ENCODE measurements at places on chromosomes 6 and 20. TPM values are rescaled to one million over a fixed set of nuclear protein-coding genes. Genes with fewer than 3 reads are reported as not detected.

Gene PGC
- total RNA-seq = 0.60 TPM

Gene SLC35F1
- total RNA-seq = not detected

- H3K4me1 ChIP-seq = no peaks in the 10 kb centered on the region
- no peak overlapping the region for H3K27ac ChIP-seq
These were observed 18.2 kb downstream of the AKAP12 start for GRCh38 chr6:151257985-151258445.

Gene IL17F
- not detected for total RNA-seq

Measured in activated T-helper 1 cell treated with anti-CD3 and anti-CD28 coated beads, Interleukin-12 subunit alpha, Interleukin-12 subunit beta, Interleukin-2, Interleukin-4 antibody, amounts not matched to agents 30 ng/mL and 10 ng/mL and 1 ng/mL, durations not matched to agents 14 hours and 24 hours and 36 hours (primary cell).